ENCODE measurements at places on chromosomes 13 and 19. TPM values are rescaled to one million over a fixed set of nuclear protein-coding genes. Genes with fewer than 3 reads are reported as not detected.
A peak's percentile ranks its signal among the peaks of the same experiment; 100 is the strongest.

- peak; percentile 67 for DNase-seq
Observed at GRCh38 chr19:55384131-55384919, at the start of gene TMEM238. Gene TMEM238, minus strand, starts transcription at chr19:55384292. Its CDS starts 33 bp downstream, at chr19:55384259.

GRCh38 chr13:27977476-27978300, 8.6 kb upstream of the CDX2 start:
- DNase-seq = no peak

PABPC3 gene
- total RNA-seq = 0.64 TPM

DNA sequence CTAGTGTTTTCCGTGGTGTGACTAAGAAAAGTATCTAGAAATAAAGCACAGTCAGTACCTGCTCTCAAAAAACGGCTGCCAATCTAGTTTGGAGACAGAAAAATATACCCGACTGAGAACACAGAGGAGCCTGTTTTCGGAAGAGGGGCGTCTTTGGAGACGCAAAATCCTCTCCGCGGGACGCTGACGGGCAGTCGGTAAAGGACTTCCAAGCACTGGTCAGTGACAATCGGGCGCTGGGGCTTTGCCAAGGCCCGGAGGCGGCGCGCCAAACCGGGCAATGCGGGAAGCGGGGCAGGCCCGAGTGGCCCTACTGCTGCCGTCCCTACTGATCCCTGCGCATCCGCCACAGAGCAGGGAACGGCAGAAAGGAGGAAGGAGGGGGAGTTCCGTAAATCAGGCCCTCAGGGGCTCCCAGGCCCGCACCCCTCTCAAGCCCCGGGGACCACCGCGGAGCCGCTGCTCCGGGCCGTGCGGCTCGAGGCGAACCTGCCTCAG, 588 bp upstream of the DPY19L3 start:
- DNase-seq = no peak

DNA sequence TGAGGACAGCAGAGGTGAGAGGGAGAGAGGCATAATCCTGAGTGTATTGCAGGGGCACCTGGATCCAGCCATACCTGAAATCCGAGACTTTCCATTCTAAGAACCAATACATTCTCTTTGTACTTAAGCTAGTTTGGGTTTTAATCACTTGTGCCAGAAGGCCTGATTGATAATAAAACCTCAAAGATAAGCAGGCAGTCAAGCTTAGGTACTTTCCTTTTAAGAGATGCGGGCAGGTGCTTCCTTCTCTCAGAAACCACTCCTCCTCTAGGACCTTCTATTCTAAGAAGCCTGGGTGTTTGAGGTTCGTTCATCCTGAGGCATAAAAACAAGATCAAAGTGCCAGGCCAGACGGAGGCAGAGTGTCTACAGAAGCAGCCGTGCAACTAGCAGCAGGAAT, 22.2 kb downstream of the FAM187B start:
- peak; percentile 55 for DNase-seq

DNA sequence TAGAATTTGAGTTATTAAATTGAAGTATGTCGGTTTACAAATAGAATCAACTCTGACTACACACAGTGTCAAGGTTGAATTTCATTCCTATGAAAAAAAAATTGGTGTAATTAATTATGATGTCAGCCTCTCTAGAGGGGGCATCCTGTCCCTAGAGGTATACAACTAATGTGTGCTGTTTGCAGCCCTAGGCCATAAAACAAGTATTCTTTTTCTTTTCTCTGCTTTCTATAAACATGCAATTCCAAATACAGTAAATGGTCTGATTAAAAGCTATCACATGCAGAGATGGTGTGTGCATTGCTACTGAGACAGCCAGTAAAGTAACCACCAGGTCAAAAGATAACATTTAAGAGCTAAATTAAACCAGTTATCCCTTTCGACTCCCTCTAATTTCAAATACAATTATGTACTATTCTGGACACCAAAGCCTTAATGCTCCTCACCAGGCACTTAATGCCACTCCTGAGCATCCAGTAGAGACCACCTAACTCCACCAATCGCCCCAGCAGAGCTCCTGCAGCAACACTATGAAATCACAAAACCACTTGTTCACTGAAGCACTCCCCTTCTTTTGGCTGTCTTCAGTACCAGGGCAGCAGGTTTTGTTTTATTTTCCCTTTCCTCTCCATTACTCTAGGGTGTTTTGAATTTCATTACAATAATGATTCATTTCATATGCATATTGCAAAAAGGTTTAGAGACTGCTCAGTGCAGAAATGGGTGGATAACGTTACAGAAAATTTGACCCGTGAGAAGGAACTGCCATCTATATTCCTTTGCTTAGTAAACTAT, 426.9 kb downstream of the PCDH9 start:
- DNase-seq = no peak

GRCh38 chr13:30567072-30567471, 50.6 kb upstream of the USPL1 start:
- DNase-seq = no peak

LGALS14 gene
- total RNA-seq = 0.80 TPM
